COR-L47 (cell line): ENCODE measurements at places on chromosomes 12 and 14.

DNA sequence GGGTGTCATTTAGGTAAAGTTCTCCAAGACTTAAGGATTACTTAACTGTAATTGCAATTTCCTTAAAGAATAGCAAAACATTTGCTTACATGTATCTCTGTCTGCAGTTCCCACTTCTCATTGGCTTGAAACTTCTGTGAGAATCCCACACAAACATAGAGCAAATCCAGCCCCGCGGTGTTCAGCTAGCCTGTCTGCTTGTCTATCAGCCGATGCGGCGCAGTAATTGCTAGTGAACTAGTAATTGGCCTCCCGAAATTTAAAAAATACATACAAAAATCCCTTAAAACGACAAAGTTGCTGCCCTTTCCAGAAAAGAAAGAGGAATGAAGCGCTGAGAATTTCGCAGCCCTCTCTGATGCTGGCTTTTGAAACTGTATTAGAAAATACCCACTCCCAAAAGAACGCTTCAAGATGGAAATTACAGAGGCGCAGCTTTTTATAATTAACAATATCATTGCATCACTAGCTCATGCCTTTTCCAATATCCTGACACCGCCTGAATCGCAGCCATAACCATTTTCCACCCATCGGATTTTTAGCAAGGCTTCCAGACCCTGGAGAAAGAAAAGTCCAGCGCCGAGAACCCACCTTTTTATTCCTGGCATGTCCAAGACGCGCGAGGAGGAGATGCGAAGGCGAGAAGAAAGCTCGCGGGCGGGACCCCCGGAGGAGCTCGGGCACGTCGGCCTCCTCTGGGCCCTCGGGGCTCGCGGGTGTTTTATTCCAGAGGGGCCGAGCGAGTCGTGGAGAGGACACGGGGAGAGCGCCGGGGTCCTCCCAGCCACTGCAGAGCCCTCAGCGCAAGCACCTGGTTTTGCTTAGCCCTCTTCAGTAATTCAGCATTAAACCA lies 646 bp downstream of the FBLN5 start:
- DNase-seq: no peak

- DNase-seq: no peak
Measured at GRCh38 chr14:95524706-95525512, 8.5 kb upstream of the SYNE3 start.

- no peak for DNase-seq
Measured at GRCh38 chr12:109542876-109543275, 30.4 kb downstream of the MMAB start.

DNA sequence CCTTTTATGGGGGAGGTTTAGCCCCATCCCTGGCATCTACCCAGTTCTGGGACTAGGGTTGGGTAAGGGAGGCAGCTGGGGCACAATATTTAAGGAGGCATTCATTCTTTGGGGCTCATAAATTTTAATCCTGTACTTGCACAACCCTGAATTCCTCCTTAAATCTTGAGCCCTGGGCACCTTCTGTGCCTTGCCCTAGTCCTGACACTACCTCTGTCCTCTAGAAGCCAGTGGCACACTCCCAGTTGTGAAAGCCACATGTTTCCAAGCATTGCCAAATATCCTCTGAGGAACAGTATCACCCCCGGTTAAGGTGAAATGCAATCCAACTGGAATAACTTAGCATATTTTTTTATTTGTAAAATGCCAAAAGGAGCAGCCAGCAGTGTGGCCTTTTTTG lies 36.6 kb downstream of the SLC16A7 start:
- no peak for DNase-seq

- DNase-seq: no peak
Measured at GRCh38 chr12:113138826-113139225, 3.3 kb upstream of the RASAL1 start.

DNA sequence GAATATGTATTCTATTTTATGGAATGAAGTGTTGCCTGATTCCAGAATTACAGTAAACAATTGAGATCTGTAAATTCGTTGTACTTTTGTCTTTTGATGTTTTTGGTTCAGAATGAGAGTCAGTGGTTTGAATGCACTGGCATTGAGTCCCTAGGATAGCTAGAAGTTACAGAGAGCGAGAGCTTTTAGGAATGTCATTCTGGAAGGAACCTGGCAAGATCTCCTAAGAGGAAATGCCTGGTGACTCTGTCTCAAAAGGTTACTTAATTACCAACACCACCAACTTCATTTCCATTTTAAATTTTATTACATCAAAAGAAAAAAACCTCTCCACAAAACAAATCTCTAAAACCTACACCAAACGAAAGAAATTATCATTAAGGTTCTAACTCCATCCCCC lies 6.0 kb upstream of the CEBPE start:
- DNase-seq: no peak

- no peak for DNase-seq
Measured at GRCh38 chr12:84502180-84502860, 410.3 kb downstream of the SLC6A15 start.

GRCh38 chr12:68236421-68237059 lies 10.9 kb upstream of the IL26 start:
- peak; percentile 50 for DNase-seq

DNA sequence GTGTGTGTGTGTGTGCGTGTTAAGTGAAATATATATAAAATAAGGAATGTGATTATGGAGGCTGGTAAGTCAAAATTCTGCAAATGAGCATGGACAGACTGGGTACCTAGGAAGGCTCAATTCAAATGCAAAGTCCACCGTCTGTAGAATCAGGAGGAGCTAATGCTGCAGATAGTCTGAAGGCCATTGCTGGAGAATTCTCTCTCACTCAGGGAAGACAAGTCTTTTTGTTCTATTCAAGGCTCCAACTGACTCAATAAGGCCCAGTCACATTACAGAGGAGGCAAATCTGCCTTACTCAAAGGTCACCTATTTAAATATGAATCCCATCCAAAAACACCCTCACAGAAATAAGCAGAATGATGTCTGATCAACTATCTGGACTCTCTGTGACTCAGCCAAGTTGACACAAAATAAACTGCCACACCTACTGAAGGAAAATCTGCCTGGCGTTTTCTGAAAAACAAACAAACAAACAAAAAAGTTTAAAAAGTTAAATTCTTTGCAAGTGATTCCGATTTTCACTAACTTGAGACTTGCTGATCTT lies 684 bp upstream of the KLRF2 start:
- no peak for DNase-seq

DNA sequence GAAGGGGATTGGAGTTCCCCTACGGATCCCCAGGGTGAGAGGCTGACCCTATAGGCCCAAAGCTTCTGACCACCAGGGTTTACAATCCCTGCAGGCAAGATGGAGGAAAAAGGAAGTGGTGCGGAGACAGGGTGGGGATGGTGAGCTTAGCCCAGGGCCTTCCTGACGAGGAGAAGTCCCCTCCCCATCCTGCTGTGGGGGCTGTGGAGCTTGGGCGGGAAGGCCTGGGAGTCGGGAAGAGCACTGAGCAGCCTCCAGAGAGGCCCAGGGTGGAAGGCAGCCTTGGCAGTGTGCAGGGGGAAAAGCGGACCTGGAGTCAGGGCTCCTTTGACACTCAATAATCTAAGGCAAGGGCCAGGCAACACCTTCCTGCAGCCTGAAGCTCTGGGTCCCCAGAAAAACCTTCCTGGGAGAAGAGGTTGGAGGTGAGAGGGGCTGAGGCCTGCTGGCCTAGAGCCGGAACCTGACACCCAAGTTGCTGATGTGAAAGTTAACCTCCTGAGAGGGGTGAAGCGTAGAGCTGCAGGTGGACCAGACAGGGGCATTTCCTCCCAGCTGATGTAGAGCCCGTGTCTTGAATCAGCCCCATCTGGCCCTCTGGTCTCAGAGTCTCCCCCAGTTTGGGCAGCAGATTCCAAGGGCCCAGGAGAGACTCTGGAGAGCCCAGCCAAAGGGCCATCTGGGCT lies 6.0 kb downstream of the HDAC7 start:
- DNase-seq: no peak

DNA sequence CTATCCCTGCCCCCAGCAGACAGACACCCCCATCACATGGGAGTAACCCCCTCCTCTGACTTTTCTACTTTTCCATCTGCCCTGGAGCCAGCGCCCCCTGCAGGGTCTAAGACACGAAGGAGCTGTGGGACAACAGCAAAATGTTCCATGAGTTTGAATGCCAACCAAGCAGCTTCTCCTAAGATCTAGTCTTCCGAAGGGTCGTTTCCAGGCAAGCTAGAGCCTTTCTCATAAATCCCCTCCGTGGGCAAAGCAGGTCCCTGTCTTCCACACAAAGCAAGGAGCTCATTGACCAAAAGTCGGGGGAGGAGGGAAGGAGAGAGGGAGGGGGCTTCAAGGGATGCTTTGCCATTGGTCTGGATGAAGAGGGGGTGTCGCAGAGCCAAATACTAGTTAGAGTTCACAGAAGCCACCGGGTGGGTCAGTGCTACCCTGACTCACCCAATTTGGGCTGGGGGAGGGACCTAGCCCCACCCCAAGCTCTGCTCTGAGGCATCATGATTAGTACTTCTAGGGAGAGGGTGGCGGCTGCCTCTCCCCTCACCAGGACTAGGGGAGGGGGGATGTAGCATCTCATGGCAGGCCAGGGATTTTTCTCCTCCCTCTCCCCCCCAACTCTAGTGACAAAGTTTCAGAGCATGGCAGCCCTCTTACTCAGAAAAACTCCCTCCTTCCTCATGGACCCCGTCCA lies 1.6 kb downstream of the MSI1 start:
- no peak for DNase-seq

GRCh38 chr12:112164011-112164660 lies 38.8 kb downstream of the TRAFD1 start:
- DNase-seq: no peak

GRCh38 chr14:84420221-84420620 lies 1109.7 kb upstream of the FLRT2 start:
- DNase-seq: no peak

DNA sequence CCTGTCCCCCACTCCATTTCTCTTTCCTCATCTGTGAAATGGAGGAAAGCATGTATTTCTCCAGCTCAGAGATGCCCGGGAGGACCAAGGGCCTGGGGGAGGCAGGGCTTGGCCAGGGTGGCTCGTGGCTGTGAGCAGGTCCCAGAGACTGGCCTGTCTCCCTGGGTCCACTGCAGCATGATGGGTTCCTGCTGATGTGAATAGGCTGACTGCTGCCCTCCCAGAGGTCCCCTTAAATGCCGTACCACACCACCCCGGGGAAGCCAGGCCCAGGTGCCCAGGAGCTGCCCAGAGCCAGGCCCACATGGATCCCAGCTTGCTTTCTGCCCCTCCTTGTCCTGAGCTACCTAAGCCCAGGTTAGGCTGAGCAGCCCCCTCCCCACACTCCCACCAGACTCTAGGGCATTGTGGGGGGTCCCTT lies 158.2 kb upstream of the C14orf180 start:
- DNase-seq: no peak

DNA sequence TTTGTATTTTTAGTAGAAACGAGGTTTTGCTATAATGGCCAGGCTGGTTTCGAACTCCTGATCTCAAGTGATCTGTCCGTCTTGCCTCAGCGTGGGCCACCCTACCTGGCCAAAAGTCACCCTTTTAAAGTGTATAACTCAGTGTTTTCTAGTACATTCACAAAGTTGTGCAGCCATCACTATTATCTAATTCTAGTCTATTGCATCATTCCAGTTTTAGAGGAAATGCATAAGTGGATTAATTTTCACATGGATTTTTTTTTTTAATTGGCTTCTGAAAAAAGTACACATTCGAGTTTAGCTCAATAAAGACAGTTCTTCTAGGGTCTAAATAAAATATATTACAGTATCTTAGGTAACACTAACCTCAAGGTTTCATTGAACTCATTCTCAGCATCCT lies 3.7 kb downstream of the DEPDC4 start:
- no peak for DNase-seq

DNA sequence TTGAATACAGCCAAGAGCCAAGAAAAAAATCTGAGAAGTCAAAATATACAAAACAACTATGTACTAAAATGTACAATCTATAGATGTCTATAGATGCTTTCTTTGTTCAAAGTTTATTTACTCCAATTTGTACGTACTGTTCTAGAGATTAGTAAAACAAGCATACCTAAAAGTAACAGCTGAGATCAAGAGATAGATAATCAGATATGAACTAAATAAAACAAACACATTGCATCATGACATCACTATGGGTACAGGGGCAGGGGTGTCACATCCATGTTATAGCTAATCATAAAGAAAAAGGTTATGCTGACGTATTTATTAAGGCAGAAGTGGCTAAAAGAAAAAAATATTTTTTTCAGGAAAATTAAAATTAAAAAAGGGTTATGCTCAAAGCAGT lies 72.0 kb upstream of the BBS10 start:
- DNase-seq: no peak

DNA sequence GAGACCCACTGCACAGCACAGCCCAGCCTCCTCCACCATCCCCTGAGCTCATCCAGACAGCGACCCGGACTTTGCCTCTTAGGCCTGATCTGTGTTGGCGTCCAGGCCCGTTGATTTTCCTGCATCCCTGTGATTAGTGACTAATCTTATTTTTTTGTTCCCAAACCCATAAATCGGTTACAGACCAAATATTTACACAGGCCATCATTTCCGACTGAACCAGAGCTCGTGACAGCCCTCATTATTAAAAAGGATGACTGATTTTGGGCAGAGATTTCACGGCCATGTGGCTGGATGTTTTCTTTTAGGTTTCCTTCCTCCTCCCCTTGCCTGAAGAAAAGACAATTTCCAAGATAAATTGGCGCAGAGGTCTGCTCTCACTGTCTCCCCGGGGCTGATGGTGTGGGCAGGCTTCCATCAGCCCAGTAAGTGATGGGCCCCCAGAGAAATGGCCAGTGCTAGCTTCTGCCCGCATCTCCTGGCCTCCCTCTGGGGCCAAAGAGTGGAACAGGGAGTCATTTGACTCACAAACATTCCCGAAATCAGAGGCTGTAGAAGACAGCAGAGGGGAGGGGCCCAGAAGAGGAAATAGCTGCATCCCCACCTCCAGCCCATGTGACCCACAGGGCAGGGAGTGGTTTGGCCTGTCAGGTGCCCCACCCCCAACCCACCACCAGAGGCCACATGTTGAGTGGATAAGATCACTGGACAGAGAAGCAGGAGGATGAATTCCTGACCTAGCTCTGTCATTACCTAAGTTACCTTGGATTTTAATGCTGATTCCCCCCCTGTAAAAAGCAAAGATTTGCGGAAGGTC lies 283.5 kb downstream of the KSR2 start:
- peak; percentile 41 for DNase-seq

DNA sequence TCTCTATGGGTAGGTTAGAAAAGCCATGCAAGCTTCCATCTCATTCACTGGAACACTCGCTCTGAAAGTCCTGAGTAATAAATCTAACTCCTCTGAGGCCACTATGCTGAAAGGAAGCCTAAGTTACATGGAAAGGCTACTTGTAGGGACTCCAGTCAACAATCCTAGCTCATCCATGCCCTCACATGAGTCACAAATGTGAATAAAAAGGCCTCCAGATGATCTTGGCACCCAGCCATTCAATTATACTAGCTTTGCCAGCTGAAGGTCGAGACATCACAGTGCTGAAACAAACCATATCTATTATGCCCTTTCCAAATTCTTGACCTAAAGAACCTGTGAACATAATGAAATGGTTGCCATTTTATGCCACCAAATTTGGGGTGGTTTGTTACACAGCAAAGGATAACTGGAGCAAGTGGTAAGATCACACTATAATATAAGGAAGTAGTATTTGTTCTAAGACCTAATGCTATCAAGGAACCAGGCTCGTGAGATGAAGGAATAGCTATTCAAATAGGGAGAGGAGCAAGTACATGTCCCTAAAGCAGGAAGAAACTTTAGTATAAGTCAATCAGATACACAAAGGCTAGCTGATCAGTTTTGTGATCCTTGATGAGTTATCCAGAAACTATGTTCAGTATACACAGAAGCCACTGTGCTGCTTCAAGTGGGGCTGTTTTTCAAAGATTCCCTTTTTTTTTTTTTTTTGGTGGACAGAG lies 142.1 kb downstream of the MED13L start:
- no peak for DNase-seq
